ENCODE measurements at places on chromosomes 3 and 15.

- DNase-seq = no peak
- H3K36me3 ChIP-seq = no peaks in the 10 kb centered on the region
- no peaks in the 10 kb centered on the region for H3K27me3 ChIP-seq
These were observed 32.1 kb upstream of the TJP1 start for GRCh38 chr15:29854413-29854812.

- no peaks in the 10 kb centered on the region for H3K4me1 ChIP-seq
- H3K4me3 ChIP-seq = no peak overlapping the region
- no peaks in the 10 kb centered on the region for H3K27me3 ChIP-seq
- no peak overlapping the region for H3K27ac ChIP-seq
- DNase-seq = no peak
These were observed 16.6 kb upstream of the ARHGEF3 start for GRCh38 chr3:56818156-56818985.

- H3K27ac ChIP-seq = no peak overlapping the region
- H3K36me3 ChIP-seq = no peaks in the 10 kb centered on the region
- DNase-seq = no peak
These were observed 263.9 kb downstream of the ZMAT3 start for GRCh38 chr3:178807694-178808093.

DNA sequence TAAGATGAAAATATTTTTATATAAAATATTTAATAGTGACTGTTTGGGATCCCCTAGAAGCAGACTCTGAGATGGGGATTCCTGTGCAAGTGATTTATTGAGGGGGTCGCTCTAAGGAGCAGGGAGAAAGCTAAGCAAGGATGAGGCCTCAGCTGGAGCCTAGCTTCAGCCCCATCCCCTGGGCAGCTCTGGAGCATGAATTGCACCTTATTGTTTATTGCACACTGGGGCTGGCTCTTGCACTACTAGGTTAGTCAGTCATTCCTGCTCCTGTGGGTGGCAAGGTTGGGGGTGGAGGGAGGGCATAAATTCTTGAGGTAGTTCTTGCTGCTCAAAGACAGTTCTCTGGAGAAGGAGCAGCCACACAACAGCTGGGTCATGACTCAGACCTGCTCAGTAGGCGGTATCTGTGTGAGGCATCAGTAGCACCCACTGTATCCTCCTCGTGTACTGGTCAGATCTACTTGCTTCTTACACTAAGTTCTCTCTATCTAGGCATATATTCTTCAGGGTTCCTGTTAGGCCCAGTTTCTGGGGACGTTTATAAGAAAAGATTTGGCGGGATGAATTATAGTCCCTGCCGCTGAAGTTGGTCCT, 27.2 kb upstream of the TNFSF10 start:
- no peaks in the 10 kb centered on the region for H3K4me1 ChIP-seq
- no peak for DNase-seq
- H3K36me3 ChIP-seq = no peaks in the 10 kb centered on the region
- no peak overlapping the region for H3K27ac ChIP-seq
- H3K4me3 ChIP-seq = no peak overlapping the region
- no peaks in the 10 kb centered on the region for H3K27me3 ChIP-seq

GRCh38 chr15:94306700-94307650, 75.6 kb downstream of the MCTP2 start:
- no peak for DNase-seq
- no peak overlapping the region for H3K27ac ChIP-seq
- no peaks in the 10 kb centered on the region for H3K36me3 ChIP-seq
- no peaks in the 10 kb centered on the region for H3K4me1 ChIP-seq

DNA sequence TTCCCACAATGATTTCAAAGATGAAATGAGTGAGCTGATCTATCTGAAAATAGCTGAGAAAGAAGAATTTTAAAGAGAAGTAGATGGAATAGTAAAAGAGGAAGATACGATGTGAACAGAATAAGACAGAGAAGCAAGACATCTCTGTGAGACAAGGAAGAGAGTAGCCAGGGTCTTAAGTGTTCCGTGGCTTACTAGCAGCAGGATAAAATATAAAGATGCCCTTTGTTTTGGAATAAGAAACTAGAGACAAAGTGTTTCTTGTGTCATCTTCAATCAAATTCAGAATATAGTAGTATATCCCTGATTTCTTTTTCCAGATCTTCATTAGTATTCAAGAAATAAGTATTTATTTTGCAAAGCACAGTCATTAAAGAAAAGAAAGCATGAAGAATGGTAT, 281.0 kb upstream of the NECTIN3 start:
- H3K36me3 ChIP-seq = no peaks in the 10 kb centered on the region
- no peaks in the 10 kb centered on the region for H3K27me3 ChIP-seq
- H3K4me3 ChIP-seq = no peak overlapping the region

- H3K4me3 ChIP-seq = no peak overlapping the region
- no peaks in the 10 kb centered on the region for H3K27me3 ChIP-seq
- H3K36me3 ChIP-seq = no peaks in the 10 kb centered on the region
- no peak overlapping the region for H3K27ac ChIP-seq
- no peak for DNase-seq
- no peaks in the 10 kb centered on the region for H3K4me1 ChIP-seq
These were observed 46.6 kb downstream of the APH1B start for GRCh38 chr15:63323798-63324563.

DNA sequence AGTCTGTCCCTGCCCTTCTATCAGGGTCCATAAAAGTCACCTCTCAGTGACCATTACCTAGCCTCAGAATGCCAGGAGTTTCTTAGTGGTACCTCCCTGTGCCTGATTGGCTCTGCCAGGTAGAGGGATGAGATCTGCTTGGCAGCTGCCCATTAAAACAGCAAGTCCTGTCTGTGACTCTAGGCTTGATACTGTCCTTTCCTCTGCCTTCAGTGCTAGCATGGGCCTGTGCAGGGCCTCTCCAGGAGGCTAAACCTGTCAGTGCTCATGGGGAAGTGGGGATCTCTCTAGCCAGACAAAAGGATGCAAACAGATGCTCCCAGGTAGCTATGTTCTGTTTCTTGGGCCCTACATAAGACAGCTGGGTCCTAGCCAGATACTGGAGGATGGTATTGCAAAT, 10.0 kb upstream of the MANF start:
- H3K36me3 ChIP-seq = no peaks in the 10 kb centered on the region
- no peaks in the 10 kb centered on the region for H3K27me3 ChIP-seq
- DNase-seq = peak; percentile 30
- no peak overlapping the region for H3K4me3 ChIP-seq
- no peaks in the 10 kb centered on the region for H3K4me1 ChIP-seq

DNA sequence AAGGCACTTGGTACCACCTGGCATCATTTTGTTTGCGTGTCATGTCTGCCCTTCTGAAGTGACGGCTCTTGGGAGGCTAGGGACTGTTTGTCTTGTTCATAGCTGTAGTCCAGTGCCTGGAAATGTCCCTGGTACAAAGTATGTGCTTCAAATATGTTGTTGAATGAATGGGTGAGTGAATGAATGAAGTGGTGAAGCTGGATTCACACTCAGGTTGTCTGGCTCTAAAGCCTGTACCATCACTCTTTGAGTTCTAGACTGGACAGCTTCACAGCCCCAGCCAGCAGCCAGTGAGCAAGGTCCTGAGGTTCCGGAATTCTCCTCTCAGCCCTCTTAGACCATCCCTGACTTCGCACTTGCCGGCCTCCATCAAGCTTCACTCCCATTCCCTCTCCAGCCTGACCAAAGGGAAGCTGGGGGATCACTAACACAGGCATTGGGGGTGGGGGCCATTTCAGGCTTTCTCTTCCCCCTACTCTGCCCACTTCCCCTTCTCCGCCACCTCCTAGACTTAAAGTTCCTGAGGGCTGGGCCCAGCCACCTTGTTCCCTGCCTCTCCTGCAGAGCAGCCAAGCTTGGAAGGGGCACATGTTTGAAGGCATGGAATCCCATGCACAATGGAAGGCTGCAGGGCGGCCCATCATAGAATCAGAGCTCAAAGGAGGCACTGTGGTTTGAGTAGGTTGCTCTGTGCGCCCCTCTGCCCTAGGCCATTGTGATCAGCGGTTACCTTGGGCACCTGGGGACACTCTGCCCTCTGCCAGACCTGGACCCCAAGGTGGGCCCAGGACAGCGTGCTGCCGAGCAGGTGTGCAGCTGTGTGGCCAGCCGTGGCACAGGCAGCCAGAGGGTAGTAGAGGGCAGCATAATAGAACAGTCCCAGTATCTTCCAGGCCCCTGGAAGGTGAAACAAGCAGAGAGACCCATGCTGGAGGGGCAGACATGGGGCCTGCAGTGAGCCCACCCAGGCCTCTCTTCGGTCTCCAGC, 7.7 kb downstream of the STRA6 start:
- H3K36me3 ChIP-seq = no peaks in the 10 kb centered on the region
- H3K4me3 ChIP-seq = no peak overlapping the region
- no peak overlapping the region for H3K27ac ChIP-seq
- H3K4me1 ChIP-seq = peaks cover 3% of the 10 kb centered on the region
- no peaks in the 10 kb centered on the region for H3K27me3 ChIP-seq

GRCh38 chr3:74288761-74289160, 325.7 kb downstream of the CNTN3 start:
- no peaks in the 10 kb centered on the region for H3K36me3 ChIP-seq
- H3K4me3 ChIP-seq = no peak overlapping the region
- no peaks in the 10 kb centered on the region for H3K27me3 ChIP-seq
- no peaks in the 10 kb centered on the region for H3K4me1 ChIP-seq
- H3K27ac ChIP-seq = no peak overlapping the region
- DNase-seq = no peak

DNA sequence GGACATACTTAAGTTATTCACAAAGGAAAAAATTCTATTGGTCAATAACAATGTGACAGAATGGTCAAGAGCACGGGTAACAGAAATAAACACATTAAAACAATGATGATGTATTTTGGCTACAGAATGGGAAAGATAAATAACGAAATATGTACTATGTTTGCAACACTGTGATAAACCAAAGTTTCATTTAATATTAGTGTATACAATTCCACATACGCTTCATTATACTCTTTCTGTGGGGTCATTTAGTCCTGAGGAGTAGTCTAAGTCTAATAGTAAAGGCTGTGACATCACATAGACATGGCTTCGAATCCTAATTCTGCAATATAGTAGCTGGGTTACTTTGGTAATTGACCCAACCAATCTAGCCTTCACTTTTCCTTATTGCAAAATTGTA, 408.3 kb downstream of the MCTP2 start:
- no peak overlapping the region for H3K27ac ChIP-seq
- no peaks in the 10 kb centered on the region for H3K27me3 ChIP-seq
